ENCODE measurements at places on chromosomes 3 and 15.

GRCh38 chr3:127443581-127444375 lies 146.8 kb downstream of the TPRA1 start:
- no peak for DNase-seq

DNA sequence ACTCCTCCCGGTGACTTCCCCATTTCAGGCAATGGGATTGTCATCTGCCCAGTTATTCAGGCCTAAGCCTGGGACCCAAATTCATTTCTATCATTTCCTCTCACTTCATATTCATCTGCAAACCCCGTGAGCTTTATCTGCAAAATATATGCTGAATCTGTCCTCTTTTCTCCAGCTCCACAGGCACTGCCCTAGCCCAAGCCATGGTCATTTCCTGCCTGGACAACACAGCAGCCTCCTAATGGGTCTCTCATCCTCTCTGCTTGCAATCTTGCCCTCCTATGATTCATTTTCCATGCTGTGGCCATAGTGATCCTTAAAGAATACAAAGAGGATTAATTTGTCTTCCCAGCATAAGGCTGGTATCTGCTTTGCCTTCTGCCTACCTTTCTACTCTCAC lies 6.1 kb downstream of the RBP2 start:
- no peak for DNase-seq

DNA sequence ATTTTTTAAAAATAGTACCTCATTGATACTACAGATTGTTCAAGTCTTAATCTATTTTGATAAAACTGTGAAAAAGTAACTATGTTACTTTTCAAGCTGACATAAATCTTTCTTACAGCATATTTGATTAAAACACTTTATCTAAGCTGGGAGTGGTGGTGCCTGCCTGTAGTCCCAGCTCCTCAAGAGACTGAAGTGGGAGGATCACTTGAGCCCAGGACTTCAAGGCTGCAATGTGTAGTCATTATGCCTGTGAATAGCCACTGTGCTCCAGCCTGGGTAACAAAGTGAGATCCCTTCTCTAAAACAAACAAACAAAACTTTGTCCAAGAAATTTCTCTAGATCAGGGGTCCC lies 59.6 kb upstream of the NEDD4 start:
- DNase-seq = no peak

DNA sequence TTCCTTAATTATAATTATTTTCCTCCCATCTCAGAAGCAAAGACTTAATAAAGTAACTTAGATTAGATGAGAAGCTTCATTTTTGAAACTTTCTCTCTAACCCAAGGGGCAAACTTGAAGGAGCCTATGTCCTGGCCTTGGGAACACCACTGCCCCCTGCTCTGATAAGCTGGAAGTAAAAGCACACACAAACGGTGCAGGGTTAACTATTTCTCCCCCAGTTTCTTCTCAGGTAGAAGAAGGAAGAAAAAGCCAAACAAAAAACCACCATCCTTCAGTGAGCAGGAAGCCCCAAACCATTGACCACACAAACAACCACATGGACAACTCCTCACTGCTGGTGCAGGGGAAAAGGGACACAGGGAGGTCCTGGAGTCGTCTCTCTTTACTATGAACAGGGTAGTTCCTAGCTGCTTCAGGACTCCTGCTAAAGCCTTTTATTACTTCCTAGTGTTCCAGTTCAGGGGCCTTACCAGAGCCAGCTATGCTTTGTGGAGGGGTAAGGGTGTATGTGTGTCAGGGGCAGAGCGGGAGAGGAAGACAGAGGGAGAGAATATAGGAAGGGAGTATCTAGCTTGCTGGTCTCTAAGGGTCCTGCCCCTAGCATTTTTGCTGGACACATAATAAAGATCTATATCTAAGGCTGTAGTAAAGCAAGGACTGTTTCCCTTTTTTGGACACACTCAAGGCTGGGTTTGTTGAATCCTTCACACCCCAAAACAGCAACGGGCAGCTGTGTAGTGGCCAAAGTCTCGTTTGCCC lies 94.0 kb upstream of the UMPS start:
- DNase-seq = no peak

GRCh38 chr3:146581080-146581601 lies 24.0 kb downstream of the PLSCR5 start:
- DNase-seq = no peak

GRCh38 chr3:70774641-70775040 lies 462.2 kb upstream of the MDFIC2 start:
- DNase-seq = no peak

DNA sequence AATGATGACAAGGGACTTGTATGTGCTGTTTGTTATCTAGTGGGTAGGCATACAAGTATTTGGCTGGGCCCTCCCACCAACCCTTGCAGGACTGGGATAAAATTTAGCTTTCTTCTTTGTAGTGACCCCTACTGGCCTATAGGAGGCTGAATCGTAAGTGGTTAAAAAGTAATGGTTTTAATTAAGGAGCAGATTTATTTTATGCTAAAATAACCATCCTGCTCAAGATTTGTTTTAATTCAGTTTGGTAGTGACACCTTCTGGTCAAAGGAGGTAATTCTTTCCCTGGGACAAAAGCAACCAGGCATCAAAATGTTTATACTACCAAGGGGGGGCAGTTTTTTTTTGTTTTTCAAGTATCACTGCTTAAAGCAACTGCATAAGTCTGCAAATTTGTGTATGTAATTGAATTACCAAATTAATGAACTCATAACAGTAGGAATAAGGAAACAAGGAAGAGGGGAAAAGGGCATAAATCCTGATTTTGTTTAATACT lies 70.7 kb downstream of the TOP2B start:
- DNase-seq = no peak

DNA sequence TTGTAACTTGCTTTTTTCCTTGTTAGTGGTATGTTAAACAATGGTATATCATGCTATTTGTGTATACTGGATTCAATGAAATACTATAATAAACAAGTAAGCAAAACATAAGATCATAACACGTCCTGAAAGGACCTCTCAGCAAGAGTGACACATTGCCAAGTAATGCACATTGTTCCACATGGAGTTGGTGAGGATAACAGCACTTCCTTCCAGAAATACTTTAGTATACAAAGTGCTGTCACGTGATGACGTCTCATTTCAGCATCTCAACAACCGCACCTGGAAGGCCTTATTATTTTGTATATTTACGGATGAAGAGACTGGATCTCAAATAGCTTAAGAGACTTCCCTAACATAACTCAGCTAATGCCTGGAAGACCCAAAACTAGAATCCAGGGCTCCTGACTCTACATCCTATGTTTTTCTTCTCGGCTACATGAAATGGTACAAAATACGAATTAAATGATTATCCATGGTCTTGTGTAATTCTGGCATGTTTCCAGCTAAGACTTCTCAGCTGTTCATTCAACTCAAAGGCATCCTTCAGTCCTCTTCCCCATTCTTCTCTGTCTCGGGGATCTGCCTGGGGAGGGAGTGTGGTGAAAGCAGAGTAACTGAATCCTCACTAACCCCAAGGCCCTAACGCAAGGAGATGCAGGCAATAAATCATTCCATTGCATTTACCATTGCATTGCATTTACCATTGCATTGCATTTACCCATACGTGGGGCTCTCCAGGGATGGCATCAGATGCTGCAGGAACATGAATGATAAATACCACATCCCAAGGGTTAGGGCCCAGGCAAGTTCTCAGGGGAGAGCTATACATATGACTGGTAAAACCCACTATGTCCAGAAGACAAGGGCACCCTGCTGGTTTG lies 79.2 kb downstream of the LIPC start:
- no peak for DNase-seq

GRCh38 chr3:14482271-14482721 lies 57.8 kb downstream of the GRIP2 start:
- no peak for DNase-seq

DNA sequence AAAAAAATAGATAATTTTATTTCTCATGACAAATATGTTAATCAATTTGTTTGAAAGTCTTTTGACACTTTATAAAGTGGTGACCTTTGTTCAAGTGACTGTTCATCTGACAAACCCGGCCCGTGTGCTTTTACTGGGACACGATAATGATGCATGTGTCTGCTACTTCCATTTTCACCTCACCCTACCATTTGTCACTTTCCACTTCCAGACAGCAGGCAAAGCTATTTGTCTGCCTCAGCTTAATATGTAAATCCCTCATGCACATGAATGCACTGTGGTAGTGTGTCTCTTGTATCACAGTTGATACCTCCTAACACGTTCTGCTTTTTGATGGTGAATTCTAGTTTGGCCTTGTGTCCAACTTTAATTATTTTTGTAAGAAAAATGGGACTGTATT lies 204.3 kb downstream of the BBX start:
- DNase-seq = no peak

DNA sequence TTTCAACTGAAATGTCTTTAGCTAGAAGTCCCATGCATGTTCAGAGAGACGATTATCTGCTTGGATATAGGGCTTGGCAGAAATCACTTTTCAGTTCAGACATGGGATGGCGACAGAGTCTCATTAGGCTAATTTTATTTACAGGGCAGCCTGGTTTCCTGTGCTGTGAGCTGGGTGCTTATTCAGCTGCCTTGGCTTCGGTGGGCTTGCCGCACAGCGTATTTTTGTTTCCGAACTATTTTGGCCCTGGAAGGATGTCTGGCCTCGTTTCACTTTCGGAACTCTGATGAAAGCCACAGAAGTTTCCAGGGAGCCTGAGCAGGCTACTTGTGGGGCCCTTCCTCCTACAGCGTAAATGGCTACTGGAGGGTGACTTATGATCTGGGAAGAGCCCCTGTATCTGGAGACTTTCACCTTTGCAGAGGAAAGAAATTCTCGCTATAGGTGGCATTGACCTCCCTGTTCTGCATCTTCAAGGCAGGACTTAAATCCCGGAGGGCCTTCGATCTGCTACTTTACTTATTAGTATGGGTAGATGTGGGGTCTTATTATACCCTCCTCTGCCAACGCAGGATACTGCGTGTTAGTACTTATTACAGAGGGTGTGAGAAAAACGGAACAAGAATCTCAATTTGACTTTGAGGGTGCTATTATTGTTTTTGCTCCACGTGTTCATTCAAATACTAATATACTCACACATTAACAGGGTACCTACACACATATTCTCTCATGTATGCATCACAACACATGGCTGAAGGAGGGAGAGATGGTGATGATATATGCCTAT lies 364.0 kb upstream of the RBMS3 start:
- no peak for DNase-seq

DNA sequence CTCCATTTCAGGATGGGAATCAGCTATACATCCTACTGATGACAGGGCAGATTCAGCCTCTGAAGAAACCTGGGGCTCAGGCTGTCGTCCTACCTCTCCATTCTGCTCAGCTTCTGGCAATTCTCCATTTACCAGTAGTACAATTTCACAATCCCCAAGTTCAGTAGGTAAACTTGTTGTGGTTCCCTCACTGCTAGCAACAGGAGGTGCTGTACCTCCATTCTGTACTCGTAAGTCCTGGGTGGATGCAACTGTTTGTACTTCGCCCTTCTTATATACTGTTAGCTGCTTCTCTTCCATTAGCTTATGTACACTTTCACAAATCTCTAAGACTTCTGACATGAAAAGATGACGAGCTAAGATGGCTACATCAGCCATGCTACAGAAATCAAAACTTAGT lies 11.6 kb downstream of the ZBTB11 start:
- DNase-seq = no peak
